ENCODE measurements at places on chromosomes 13 and 19. TPM values are rescaled to one million over a fixed set of nuclear protein-coding genes. Genes with fewer than 3 reads are reported as not detected.

The KLF16 gene
- 23.4 TPM for total RNA-seq

The ZNF816 gene
- 3.8 TPM for total RNA-seq

The ZSCAN4 gene
- total RNA-seq, result not detected

The BRME1 gene
- total RNA-seq, result 5.7 TPM

The ATP8A2 gene
- total RNA-seq, result not detected

The C3 gene
- total RNA-seq, result 65.0 TPM

The TUBA3C gene
- not detected for total RNA-seq

The ZNF653 gene
- total RNA-seq, result 5.0 TPM

The CASP14 gene
- 0.16 TPM for total RNA-seq

The NLRP11 gene
- not detected for total RNA-seq

The SLITRK5 gene
- total RNA-seq, result 0.04 TPM

The GJB2 gene
- 1,565 TPM for total RNA-seq

The RBM26 gene
- 21.0 TPM for total RNA-seq

The FUT2 gene
- total RNA-seq, result 101 TPM

The CYP2F1 gene
- total RNA-seq, result 0.36 TPM

The SYNGR4 gene
- not detected for total RNA-seq

The TMEM238 gene
- 25.6 TPM for total RNA-seq

The KLF2 gene
- 5.2 TPM for total RNA-seq

The LRCH1 gene
- total RNA-seq, result 7.0 TPM

The KLK12 gene
- 153 TPM for total RNA-seq

The LGALS14 gene
- total RNA-seq, result not detected

The POSTN gene
- total RNA-seq, result 17.0 TPM

The SELENOV gene
- not detected for total RNA-seq

The SIAH3 gene
- 0.04 TPM for total RNA-seq

The LIPE gene
- 10.8 TPM for total RNA-seq

All from esophagus mucosa (tissue), 1 donor.